ENCODE measurements at places on chromosomes 1 and 21.

GRCh38 chr1:219373616-219373935 lies 199.9 kb downstream of the LYPLAL1 start:
- DNase-seq, result no peak

- DNase-seq, result no peak
Measured at GRCh38 chr1:41411229-41411628, 50.0 kb downstream of the FOXO6 start.

DNA sequence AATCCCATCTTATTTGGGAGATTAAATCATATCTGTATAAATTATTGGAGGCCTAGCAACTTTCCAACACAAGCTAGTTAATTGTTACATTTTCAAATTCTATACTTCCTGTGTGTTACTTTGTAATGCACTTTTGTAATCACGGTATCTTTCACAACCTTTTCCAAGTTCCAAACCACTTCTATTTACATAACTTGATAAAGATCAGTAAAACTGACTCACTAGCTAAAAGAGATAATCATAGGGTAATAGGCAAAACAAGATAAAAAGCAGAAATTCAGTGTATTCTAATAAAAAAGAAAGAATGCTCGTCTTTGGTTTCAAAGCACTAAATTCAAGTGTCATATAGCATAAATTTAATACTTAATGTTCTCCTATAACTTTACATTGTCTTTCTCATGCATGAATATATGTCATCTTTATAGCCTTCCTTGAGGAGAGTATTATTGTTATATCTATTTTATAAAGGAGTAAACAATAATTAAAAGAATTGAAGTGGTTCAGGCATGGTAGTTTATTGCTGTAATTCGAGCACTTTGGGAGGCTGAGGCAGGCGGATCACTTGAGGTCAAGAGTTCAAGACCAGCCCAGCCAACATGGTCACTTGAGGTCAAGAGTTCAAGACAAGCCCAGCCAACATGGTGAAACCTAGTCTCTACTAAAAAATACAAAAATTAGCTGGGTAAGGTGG lies 66.4 kb downstream of the RGS13 start:
- no peak for DNase-seq

GRCh38 chr1:222375701-222376100 lies 172.2 kb downstream of the HHIPL2 start:
- no peak for DNase-seq

DNA sequence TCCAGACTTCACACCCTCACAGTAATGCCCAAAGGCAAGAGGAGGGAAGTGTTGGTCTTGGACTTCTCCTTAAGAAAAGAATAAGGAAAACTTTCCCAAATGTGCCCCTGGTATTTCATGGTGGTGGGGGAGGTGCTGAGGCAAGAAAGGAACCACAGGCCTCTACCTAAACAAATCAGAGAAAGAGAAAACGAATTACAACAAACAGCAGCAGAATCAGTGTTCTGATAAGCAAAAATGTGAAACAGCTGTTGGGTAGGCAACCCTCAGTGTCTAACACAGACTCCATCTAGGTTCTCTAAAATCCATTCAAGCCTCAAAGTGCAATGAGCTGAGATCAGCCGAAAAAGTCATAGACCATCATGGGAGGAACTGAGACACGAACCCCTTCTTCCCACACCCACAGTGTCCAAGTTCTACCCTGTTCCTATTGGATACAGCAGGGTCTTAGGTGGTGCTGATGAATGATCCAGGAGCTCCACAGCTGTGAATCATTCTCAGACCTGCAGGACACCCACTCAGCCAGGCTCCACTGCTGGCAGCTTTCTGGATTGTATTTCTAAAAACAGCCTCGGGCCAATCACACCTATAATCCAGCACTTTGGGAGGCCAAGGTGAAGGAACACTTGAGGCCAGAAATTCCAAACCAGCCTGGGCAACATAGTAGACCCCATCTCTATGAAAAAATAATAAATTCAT lies 149.1 kb downstream of the PLPP3 start:
- DNase-seq, result no peak

- DNase-seq, result no peak
Measured at GRCh38 chr1:19710825-19711611, 46.3 kb downstream of the HTR6 start.

GRCh38 chr1:198681252-198681651 lies 42.4 kb downstream of the PTPRC start:
- DNase-seq, result peak; percentile 66

GRCh38 chr1:72285074-72285425 lies 2.7 kb upstream of the NEGR1 start:
- no peak for DNase-seq

DNA sequence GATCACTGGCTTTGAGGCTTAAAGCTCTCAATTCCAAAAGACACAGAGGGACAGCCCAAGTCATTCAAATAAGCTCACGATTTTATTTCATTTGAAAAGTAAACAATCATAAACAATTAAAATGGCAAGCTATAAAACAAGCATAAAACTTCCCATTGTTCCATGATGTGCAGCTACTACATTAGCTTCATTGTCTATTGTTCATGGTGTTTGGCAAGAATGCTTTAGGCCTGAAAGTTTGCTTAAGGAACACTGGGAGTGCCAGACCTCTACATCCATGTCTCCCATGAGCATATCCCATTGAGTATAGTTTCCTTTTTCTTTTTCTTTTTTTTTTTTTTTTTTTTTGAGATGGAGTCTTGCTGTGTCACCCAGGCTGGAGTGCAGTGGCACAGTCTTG lies 286.1 kb upstream of the ESRRG start:
- DNase-seq, result no peak

DNA sequence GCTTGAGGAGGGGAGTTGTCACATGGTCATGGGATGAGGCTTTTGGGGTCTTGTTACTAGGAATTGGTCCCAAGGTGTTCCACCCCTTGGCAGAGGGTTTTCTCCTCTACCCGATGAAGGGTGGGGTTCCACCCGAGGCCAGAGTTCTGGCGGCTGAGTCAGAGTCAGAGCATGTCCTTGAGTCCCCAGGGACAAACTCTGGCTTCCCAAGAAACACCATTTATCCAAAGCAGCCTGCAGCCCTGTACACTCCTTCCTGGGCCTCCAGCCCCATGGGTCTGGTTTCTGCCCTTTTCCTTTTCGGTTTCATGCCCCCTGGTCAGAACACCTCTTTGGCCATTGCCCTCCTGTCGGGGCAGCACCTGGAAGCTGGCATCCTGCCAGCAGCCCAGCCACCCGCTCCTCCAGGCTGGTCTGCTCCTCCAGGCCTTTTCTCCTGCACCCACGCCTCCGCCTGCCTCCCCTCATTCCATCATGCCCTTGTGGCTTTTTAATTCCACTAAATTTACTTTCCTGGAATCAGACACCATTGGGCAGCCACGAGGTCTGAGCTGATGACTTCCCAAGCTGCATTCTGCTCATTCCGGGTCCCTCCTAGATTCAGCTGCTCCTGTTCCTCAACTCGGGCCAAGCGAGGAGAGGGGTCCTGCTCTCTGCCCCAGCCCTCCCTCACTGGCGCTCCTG lies 301.7 kb upstream of the VAMP3 start:
- no peak for DNase-seq

DNA sequence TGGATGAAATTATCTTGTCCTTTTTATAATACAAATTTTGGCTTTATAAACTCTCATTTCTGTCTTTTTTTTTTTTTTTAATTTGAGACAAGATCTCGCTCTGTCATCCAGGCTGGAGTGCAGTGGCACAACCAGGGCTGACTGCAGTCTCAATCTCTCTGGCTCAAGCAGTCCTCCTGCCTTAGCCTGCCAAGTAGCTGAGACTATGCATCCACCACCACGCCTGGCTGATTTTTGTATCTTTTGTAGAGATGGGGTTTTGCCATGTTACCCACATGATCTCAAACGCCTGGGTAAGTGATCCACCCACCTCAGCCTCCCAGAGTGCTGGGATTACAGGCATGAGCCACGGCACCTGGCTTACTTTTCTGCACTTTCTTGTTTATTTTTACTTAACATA lies 7.5 kb downstream of the TOR1AIP1 start:
- DNase-seq, result no peak

GRCh38 chr1:23554127-23554480 lies 5.2 kb downstream of the ID3 start:
- DNase-seq, result no peak

DNA sequence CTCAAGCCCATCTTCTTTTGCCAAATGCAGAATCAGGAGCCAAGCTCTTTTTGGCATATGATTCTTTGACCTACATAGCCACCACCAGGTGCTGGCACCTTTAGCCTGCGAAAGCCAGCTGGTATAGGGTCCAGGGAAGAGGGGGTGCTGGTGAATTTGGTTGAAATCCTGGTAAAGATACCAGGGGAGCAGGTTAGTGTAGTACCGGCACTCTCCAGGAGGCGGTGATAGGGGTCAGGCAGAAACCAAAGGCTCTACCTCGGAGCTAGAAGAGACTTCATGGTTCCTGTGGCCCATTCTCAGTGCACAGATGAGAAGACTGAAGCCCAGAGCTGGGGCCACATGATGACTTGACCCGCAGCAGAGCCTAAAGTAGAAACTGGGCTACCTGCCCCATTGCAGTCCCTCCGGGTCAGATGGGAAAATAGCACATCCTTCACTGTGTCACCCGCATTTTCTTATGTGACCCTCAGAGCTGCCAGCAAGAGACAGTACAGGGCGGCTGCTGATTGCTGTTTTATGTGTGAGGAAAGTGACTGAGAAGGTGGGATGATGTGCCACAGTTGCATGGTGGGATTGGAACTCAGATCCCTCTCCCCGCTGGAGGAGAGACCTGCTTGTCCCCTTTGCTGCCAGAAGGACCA lies 36.0 kb upstream of the IL19 start:
- DNase-seq, result peak; percentile 81

DNA sequence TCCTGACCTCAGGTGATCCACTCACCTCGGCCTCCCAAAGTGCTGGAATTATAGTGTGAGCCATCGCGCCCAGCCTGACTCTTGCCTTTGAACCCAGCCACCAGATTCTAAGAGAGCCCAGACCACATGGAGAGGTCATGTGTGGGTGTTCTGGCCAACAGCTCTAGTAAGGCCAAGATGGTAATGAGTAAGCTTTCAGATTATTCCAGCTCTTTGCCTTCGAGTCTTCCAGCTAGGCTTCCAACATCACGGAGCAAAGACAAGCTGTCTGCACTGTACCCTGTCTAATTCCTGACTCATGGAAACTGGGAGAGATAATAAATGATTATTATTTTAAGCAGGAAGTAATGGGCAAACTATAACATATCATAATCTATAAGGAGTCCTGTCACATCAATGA lies 14.8 kb upstream of the ZFP69B start:
- DNase-seq, result no peak

DNA sequence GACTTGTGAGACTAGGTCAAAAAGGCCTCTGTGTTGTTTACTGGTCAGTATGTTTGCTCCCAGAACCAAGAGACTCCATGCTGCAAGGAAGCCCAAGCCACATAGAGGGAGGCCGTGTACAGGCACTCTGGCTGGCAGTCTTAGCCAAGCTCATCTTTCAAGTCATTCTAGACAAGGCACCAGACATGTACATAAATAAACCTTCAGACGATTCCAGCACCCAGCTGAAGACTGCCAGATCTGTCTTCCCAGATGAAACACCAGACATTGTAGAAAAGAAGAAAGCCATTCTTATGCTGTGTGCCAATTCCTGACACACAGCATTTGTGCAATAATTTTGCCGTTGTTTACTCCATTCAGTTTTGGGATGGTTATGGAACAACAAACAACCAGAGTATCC lies 595.5 kb downstream of the KIF26B start:
- DNase-seq, result no peak

DNA sequence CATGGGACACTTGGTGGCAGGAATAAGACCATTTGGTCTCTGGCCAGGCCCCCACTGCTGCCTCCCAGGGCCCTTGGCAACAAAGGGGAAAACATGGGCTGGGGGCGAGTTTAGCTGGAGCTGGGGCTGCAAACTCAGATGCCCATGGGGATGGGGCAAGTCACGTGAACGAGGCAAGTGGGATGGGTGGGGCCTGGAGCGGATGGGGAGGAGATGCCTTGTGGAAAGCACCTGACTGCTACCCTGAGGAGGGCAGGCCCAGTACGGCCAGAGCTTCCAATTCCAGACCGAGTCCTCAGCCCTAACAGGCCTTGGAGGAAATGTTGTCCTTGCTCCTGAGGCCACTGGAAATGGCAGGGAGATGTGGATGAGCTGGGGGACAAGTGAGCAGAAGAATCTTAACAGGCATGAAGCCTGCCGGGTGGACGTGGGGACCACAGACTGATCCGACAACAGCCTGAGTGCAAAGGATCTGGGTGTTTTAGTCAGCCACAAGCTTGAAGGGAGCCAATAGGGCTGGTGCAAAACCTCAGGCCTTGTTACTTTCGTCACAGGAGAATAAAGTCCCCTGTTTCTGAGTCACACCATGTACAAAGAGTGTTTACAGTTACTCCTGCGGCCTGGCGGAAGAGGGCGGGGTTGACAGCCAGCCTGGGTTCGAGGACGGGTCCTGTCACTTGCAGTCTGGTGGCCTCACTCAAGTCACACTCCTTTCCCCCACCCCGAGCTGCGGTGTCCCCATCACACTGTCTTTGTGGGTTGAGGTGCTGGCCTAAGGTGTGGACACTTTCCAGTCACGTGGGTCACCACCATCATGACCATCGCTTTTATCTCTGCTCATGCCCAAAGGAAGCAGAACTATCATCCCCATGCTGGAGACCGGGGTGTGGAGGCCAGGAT lies 19.1 kb downstream of the RUNX3 start:
- DNase-seq, result peak; percentile 94

DNA sequence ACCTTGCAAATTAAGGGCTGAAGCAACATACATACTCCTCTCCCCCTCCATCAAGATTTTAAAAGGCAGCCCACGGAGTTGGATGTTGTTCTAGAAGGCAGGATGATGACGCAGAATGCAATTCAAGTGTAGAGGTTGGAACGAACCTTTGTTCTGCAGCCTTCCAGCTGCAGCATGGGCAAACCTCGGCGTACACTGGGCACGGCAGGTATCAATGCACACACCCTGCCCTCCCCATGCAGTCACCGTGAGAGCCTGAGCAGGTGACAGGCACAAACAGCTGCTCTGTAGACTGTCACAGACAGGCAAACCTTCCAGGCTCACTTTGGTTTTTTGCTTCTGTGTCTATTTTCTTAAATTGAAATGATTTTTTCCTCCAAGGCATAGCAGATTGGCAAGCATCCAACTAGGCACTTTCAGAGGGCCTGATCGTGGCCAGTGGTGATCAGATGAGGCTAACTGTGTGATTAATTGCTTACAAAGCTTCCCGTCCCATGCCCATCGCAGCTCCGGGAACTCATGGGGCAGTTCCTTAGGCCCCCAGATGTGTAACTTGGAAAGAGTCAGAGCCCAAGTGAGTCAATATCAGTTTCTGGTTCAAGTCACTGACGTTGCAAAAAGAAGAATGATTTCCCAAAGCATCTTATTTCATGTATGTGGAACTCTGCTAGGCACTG lies 82.3 kb downstream of the ITPKB start:
- DNase-seq, result peak; percentile 35

DNA sequence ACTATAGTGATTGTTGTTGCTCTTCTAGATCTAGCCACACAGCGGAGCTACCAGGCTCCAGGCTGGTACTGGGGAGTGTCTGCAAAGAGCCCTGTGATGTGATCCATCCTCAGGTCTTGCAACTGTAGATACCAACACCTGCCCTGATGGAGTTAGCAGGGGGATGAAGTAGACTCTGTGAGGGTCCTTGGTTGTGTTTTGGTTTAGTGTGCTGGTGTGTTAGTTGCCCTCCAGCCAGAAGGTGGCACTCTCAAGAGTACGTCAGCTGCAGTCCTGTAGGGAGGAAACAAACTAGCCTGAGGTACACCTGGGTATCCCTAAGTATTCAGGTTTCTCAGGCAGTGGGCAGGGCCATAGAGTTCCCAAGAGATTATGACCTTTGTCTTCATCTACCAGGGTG lies 81.2 kb upstream of the TMPRSS2 start:
- DNase-seq, result no peak
